ENCODE measurements at places on chromosomes 5 and 9.

DNA sequence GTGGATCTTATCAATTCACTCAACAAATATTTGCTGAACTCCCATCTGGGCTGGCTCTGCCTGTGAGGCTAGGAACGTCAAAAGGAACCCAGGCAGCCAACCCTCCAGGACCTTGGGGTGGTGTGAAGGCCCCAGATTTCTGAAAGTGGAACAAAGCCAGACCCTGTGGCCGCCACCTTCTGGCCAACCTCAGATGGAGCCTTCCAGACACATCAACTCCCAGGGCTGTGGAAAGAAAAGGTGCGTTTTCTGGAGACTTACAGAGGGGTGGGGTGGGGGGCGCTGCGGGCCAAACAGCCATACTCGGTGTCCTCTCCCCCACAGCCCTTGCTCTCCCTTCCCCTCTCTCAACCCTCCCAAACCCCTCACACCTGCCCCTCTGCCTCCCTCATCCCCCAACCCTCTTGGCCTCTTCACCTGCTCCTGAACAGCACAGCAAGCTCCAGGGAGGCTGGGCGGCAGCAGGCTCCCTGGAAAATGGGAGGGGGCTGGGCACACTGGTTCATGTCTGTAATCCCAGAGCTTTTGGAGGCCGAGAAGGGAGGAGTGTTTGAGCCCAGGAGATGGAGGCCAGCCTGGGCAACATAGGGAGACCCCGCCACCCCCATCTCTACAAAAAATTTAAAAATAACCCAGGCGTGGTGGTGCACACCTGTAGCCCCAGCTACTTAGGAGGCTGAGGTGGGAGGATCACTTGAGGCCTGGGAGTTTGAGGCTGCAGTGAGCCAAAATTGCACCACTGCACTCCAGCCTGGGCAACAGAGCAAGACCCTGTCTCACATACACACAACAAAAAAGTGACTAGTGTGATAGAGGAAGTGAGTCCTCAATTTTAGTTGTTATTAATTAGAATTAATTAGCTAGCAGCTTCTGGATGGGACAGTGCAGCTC, 45.0 kb upstream of the PRRC2B start:
- no peak for DNase-seq

DNA sequence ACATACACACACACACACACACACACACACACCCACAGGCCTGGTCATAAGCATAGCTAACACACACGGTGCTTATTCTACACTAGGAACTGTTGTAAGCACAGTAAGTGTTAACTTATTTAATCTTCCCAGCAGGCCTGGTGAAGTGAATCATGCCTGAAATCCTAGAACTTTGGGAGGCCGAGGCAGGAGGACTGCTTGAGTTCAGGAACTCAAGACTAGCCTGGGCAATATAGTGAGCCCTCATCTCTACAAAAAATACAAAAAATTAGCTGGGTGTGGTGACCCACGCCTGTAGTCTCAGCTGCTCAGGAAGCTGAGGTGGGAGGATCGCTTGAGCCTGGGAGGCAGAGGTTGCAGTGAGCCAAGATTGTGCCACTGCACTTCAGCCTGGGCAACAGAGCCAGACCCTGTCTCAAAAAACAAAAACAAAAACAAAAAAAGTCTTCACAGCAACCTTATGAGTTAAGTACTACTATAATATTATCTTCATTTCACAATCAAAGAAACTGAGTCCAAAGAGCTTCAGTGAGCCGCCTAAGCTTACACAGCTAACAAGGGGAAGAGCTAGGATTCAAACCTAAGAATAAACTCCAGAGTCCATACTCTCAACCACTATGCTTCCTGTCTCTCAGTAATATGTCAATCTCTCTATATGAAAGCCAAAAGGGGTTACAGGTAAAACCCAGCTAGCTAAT, 2.3 kb downstream of the MEGF9 start:
- DNase-seq: no peak

GRCh38 chr5:73280386-73280785, 107.4 kb downstream of the TMEM174 start:
- no peak for DNase-seq

DNA sequence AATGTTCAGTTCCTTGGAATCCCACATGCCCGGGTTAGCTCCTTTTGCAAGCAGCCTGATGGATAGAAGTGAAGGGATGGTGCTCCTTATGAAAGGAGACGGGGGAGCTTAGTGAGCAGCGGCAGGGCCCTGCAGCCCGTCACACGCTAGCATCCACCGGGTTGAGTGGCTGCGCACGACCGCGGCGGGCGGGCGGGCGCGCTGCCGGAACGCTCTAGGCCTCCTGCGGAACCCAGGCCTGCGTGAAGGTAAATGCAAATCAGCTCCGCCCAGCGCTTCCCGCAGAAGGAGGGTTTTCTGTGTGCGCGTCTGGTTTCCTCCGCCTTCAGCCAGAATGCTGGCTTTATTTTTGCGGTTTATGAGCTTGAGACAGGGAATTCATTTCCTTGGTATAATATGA, 19.8 kb downstream of the IL12B start:
- DNase-seq: no peak

DNA sequence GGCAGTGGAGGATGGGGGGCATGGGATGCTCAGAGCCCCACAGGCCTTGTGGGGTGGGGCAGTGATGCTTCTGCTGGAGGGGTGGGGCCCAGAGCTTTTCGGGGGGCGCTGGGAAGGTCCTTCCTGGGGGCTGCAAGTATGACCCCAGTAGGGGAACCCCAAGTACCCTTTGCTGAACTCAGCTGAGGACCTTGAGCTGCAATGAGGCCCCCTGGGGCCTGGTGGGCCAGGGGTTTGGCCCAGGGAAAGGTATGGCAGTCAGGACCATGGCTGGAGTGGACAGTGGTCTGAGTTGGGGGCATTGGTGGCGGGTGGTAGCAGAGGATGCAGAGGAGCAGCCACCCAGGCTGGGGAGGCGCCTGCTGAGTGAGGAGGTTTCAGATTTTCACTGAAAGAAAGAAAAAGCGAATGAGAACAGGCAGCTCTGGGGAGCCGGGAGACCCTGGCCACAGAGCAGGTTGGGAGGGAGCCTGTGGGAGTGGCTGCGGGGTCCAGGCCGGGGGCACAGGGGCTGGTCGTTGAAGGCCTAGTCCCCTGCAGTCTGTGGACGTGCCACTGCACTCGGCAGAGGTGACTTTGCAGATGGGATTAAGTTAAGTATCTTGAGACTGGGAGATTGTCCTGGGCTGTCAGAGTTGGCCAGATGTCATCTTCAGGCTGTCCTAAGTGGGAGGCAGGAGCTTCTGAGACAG, 19.2 kb downstream of the WNK2 start:
- DNase-seq: no peak
